IMR-90 (cell line): ENCODE measurements at places on chromosomes 6 and 20. TPM values are rescaled to one million over a fixed set of nuclear protein-coding genes. Genes with fewer than 3 reads are reported as not detected.

The TINAG gene
- not detected in 2 replicates for total RNA-seq

The PKHD1 gene
- total RNA-seq = not detected in 2 replicates

The DEFB123 gene
- not detected in 2 replicates for total RNA-seq

The IP6K3 gene
- total RNA-seq = 0.18 and 0.28 TPM in 2 replicates

The ABHD16B gene
- total RNA-seq = not detected in 2 replicates

The NKAIN2 gene
- not detected in 2 replicates for total RNA-seq

The ATG5 gene
- total RNA-seq = 28.0 and 44.7 TPM in 2 replicates

The NOX3 gene
- total RNA-seq = not detected in 2 replicates

The ARMH2 gene
- total RNA-seq = not detected in 2 replicates

The TGM3 gene
- total RNA-seq = not detected in 2 replicates

The VSX1 gene
- not detected in 2 replicates for total RNA-seq

The UTRN gene
- 83.5 and 91.4 TPM in 2 replicates for total RNA-seq

The PRL gene
- total RNA-seq = not detected in 2 replicates

The SIM1 gene
- total RNA-seq = not detected in 2 replicates

The OXT gene
- total RNA-seq = not detected in 2 replicates

The PM20D2 gene
- total RNA-seq = 6.5 and 11.4 TPM in 2 replicates
